ENCODE measurements at places on chromosomes 11 and 22.

DNA sequence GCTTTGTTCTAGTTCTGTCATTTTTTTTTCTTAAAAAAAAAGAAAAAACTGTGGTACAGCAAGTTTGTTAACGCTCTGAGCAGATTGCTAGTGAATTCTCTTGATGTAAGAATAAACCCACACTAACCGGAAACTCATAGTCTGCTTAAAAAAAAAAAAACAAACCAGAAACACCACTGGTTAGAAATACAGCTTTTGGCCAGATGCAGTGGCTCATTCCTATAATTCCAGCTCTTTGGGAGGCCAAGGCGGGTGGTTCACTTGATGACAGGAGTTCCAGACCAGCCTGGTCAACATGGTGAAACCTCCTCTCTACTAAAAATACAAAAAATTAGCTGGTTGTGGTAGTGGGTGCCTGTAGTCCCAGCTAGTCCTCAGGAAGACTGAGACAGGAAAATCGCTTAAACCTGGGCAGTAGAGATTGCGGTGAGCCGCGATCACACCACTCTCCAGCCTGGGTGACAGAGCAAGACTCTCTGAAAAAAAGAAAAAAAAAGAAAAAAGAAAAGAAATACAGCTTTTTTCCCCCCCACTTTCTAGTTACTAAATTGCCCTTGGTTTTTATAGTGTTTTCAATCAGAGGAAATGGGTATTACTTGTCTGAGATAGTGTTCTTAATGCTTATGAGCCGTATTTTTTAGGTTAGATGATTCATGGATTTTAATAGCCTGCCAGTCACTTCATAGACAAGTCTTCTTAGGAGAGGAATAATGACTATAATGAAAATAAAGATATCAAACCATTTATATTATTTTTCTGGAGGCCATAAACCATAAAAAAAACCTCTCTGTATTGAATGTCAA is 222.8 kb downstream of the DDX10 start:
- no peak for DNase-seq

DNA sequence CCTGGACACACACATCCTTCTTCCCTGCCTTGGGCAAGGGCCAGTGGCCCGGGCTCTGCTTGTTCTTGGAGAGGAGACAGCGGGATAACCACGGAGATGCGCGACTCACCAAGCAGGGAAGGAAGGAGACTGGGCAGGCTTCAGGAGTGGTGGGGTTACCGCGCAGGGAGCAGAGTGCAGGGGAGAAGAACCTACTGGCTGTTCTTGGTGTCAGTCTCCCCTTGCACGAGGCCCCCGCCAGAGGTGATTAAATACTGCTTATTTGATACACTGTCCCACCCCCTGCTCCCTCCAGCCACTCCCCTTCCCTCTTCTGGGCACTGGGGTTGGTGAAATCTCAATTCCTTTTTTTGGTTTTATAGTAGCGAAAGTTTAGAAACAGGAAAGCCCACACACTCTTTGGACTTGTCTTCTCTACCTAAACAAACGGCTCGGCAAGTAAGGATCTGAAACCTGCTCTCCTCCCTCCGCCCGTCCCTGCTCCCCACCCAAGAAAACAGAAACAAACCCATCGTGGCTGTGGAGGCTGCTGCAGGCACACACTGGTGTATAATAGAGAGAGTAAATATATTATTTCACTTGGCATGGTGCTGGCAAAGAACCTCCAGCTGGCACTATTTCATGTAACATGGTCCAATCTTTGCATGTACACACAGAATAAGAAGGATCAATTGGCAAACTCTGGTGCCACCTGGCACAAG is 10.8 kb downstream of the LARGE2 start:
- DNase-seq: no peak

- DNase-seq: no peak
These were observed 7.6 kb downstream of the TP53I11 start for GRCh38 chr11:44943118-44943517.

GRCh38 chr11:32002311-32002710 is 88.6 kb upstream of the RCN1 start:
- DNase-seq: no peak
